ENCODE measurements at places on chromosomes 16 and 17.

GRCh38 chr17:50257676-50258224 lies 16.5 kb upstream of the TMEM92 start:
- no peak for DNase-seq

GRCh38 chr16:51968749-51969148 lies 578.2 kb downstream of the TOX3 start:
- DNase-seq: peak; percentile 75

- DNase-seq: peak; percentile 56
These were observed 4.6 kb downstream of the PLCD3 start for GRCh38 chr17:45127548-45128300.

DNA sequence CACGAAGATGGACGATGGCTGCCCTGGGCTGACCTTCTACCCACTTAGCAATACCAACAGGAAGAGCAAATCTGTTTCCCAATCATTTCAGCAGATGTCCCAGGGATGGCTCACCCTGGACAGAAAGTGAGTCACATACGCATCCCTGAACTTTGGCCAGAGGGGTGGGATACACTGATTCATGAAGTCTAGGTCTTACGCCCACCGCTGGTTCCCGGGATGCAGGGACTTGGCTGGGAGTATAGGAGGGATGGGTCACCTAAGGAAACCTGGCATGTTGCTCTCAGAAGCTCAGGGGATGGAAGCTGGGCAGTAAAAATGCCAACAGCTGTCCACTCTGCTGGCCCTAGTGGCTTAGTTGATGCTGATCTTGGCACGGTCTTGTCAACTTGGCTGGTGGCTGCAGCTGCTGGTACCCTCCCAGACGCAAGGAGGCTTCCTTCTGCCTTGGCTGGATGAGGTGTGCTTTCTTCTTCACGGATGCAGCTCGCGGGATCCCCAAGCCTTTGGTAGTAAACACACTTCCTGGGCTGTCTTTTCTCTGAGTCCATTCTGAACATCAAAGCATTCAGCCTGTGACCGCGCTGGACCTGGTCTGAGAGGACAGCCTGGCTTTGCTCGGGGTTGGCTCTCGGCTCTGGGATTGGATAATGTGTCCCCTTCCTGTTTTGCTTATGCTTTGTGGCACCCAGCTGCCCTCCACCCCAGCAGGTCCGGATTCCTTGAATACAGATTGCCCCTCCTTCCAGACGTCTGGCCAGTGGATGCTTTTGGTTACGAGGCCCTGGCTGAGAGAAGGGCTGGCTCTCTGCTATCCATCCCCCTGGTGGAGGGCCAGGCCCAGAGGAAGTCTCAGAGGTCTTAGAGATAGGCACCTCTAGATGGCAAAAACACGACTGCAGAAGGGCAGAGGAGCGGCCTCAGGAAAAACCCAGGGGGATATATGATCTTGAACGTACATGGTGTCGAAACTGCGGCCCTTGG lies 71.5 kb downstream of the RAP1GAP2 start:
- no peak for DNase-seq

- DNase-seq: no peak
These were observed 10.0 kb downstream of the FAM117A start for GRCh38 chr17:49753959-49754391.

GRCh38 chr17:51120357-51120738 lies 320 bp downstream of the SPAG9 start:
- no peak for DNase-seq

DNA sequence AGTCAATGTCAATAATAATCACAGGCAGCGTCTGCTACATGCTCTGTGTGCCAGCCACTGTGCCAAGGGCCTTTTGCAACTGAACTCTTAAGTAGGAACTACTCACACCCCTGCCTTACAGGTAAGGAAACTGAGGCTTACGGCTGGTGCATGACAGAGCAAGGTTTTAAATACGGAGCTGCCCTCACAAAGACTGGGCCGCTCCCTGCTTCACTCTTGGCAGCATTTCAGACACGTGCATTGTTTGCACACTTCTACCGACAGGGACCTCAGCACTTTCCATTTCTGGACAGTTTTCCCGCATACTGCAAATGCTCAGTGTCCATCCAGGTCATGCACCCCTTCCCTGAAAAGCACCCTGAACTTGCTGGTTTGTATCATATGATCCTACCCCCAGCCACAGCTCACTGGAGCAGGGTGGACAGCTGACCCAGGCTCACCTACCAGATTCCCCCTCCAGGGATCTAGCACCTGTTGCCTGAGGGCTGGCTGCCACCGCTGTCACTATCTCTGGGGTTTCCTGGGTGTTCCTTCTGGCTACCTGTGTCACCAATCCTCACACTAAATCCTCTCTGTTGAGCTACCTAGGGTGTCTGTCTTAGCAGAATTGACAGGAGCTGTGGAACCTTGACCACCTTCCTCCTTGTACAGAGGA lies 142.9 kb downstream of the C16orf78 start:
- DNase-seq: no peak

DNA sequence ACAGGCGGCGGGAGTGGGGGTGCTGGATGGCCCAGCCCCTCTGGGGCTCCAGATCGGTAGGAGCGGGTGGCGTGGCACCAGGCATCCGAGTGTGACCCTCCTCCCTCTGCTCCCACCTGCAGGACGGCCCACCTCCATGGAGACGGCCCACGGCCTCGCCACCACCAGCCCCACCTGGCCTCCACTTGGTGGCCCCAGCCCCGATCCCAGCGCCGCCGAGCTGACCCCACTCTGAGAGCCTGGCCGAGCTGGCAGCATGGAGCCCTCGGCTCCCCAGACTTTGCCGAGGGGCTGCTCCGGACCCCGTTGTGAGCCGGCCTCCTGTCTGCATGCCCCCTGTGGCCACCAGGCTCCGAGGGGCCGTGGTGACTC lies 4.7 kb upstream of the NUDT16L1 start:
- DNase-seq: no peak

DNA sequence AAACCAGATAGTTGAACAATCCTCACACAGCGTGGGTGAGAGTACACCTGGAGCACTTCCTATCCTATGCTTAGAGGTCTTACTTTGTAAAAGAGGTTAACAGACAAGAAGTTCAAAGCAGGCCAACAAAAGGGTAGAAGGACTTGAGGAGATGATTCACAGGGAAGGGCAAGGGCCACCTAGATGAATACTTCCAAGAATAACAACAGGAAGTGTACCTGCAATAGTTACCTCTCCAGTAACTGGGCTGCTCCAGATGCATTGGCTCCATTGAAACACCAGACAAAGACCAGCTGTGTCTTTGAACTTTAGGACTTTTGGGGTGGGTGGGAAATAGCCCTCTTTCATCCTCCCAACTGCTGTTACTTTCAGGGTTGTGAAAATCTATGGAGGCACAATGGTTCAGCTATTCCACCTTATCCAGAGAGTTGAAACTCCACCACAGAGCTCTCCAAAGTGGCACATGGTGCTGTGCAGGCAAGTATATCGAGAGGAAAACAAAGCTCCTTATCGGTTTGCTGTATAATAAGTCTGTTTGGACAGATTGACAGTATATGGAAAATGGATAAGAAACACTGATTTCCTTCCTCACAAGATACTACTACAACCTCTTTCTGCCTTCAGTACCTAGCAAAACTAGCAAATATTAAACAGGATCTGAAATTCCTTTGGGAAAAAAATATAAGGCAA lies 22.7 kb downstream of the RNF43 start:
- DNase-seq: no peak

- no peak for DNase-seq
These were observed 396.3 kb downstream of the SLC39A11 start for GRCh38 chr17:72696156-72696555.

GRCh38 chr16:14553447-14553846 lies 76.6 kb downstream of the PARN start:
- no peak for DNase-seq

- DNase-seq: no peak
These were observed 23.6 kb downstream of the ZNF469 start for GRCh38 chr16:88406096-88407041.

DNA sequence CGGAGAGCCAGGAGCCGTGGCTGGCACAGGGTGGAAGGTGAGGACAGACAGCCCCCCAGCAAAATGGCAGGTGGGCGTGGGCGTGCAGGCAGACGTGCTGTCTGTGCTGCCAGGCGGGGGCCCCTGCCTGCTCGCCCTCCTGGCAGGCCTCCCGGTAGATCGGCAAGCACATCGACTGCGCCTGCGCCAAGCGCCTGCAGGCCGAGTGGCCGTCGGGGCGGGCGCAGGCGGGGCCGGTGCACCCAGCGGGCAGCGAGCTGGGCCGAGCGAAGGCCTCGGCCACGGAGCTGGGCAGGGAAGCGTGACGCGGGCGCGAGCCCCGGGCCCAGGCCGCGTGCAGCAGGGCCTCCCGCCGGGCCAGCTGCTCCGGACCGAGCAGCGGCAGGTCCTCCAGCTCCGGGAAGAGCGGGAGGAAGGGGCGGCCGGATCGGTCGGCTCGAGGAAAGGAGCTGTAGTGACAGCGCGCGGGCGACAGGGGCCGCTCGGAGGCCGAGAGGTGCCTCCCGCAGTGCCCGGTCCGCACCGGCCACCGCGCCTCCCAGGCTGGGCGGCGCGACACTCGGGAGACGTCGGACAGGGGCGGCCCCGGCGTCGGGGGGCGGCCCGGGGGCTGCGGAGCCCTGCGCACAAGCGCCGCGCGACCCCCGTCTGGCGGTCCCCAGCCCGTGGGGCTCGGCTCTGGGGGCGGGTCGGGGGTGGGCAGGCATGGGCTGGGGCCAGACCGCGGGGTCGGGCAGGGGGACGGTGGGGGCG lies 16.9 kb downstream of the GRIN2C start:
- DNase-seq: peak; percentile 85

DNA sequence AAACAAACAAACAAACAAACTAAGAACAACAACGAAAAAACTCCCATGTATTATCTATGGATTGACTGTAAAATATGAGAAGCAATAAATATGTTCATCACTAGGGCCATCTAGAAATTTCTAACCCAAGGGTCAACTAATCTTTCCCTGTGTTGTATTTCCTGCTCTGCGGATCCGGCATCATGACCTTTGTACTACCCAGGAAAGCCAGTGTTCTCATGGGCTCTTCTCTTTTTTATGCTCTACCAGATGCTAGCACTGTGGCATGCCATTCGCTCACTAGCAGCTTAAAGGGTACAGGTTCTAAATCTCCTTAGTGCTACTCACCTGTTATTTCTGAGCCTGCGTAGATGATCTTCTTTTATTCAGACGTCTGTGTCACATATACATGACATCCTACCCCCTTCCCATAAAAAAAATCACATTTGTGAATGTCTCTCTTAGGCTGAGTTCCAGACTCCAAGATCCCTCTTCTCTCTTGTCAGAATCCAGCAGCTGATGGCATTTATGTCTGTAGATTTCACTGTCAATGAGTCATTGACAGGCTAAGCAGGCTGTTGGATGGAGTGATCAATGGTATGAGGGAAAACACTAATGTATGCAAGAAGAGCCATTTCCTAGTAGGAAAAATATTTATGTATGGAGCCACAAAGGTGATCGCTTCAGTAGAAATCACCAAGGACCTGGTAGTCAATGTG lies 100.0 kb downstream of the WWOX start:
- no peak for DNase-seq

- peak; percentile 45 for DNase-seq
These were observed 15.9 kb upstream of the FBXO47 start for GRCh38 chr17:38982858-38983746.

GRCh38 chr17:4944163-4944553 lies 4.1 kb downstream of the RNF167 start:
- no peak for DNase-seq

- no peak for DNase-seq
These were observed 107.9 kb downstream of the KATNIP start for GRCh38 chr16:27657811-27658210.

GRCh38 chr16:74083541-74083940 lies 213.1 kb upstream of the PSMD7 start:
- no peak for DNase-seq

DNA sequence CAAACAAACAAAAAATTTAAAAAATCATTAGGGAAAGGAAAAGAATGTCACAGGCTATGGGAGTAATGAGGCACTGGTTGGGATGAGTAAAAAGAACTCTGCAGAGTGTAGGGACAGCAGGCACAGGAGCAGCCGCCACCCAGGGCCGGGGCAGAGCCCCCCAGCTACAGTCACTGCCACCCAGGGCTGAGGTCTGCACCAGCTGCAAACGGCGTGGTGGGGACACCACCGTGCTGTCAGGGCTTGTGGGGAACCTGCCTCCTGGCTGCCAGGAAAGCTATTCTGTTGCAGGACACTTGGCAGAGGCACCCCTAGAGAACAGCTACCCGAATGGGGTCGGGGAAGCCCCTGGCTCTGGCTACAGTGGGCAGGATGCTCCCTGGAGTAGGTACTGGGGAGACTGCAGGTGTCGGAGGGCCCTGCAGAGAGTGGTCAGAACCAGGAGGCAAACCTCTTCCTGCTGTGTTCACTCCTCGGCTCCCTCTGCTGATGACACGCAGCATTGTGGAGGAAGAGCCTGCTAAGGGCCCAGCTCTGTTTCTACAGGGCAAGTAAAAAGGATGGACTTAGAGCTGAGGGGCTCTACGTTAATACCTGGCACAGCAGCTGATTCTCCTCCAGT lies 32.3 kb upstream of the CAPN15 start:
- DNase-seq: no peak

DNA sequence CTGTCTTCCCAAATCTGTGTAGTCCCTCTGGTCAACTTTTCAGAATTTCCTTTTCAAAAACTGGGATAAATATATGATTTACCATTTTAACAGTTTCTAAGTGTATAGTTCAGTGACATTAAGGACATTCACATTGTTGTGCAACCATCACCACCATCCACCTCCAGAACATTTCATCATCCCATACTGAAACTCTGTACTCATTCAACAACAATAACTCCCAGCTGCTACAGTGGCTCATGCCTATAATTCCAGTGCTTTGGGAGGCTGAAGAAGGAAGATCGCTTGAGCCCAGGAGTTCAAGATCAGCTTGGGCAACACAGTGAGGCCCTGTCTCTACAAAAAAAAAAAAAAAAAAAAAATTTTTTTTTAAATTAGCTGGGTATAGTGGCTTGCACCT lies 131.0 kb downstream of the AATF start:
- DNase-seq: no peak

DNA sequence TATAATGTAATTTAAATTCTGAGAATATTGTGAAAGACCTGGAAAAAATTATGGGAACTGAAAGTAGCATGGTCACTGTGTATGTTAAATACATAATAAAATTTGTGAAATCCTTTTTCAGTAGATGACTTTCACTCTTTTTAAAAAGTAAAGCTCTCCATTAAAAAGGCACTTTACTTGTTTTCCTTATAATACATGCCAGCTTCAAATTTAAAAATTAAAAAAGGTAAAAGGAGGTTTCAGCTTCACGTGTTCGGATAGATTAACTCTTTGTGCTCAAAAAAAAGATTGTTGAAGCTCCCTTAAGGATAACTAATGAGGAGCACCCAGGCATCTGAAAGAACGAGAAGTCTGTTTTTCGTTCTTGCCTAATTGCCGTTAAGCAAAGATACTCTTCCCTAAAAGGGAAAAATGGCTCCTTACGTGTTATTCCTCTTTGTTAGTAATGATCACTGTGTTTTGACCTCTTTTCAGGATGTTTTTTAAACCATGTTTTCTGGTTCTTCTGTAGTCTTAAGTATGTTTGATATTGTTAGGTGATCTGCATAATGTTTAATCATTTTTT lies 87.8 kb downstream of the TUBD1 start:
- no peak for DNase-seq

DNA sequence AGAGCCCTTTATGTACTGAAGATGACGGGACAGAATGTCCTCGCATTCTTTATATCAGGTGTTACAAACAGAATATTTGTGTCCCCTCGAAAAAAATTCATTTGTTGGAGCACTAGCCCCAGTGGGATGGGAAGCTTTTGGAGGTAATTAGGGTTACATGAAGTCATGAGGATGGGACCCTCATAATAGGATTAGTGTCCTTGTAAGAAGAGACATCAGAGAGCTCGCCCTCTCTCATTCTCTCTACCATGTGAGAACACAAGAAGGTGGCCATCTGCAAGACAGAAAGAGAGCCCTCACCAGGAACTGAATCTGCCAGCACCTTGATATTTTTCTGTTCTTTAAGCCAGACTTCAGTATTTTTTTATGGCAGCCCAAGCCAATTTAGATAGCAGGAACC lies 72.4 kb downstream of the SLC39A11 start:
- DNase-seq: no peak

Data from SJSA1 (cell line).